Fibroblast of the conjunctiva (primary cell): ENCODE measurements at places on chromosomes 7 and 10.
A peak's percentile ranks its signal among the peaks of the same experiment; 100 is the strongest.

DNA sequence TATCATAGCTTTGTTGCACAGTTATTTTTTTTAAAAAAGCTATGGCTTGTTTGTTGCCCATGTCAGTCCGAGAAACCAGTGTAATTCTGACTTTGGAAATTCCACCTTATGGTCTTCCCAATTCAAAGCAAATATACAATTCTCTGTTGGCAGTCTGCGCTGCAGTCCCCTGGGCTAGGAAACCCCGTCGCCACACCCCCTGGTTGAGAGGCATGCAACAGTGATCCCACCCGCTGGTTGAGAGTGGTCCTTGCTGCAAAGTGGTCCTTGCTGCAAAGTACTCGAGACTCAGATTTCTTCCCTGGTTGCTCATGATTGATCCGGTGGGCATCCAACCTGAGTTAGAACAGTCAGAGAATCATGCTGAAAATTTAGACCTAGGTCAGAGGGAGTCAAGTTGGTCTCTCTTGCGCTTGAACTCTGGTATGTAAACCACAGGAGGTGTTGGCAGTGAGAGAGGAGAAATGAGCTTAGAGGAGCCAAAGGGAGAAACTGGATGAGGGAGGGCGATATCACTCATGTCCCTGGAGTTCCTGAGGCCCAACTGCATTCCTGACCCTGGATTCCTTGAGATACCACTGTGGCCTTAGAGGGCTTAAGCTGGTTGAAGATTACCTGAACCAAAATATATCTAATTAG lies 45.0 kb upstream of the STK17A start:
- DNase-seq, result no peak

- no peak for DNase-seq
Observed at GRCh38 chr10:72738486-72738885, 46.5 kb downstream of the MCU start.

DNA sequence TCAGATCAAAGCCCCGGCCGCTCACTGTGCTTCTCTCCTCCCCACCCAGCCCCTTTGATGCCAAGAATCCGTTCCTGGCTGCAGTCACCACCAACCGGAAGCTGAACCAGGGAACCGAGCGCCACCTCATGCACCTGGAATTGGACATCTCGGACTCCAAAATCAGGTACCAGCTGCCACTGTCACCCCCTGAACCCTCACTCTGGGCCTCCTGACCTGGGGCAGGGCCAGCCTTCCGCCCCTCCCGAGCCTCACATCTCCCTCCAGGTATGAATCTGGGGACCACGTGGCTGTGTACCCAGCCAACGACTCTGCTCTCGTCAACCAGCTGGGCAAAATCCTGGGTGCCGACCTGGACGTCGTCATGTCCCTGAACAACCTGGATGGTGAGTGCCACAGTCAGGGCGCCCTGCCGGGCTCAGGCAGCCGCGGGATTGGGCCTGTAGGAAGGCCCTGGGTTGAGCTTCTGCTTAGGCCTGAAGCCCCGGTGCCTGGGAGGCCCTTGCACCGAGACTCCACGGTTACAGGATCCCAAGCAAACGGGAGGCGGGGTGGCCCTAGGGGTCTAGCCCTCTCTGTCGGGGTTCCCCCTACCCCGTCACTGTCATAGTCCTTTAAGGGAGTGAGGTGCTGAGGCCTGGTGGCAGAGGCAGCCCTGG lies 10.8 kb downstream of the TMEM120A start:
- DNase-seq, result no peak

DNA sequence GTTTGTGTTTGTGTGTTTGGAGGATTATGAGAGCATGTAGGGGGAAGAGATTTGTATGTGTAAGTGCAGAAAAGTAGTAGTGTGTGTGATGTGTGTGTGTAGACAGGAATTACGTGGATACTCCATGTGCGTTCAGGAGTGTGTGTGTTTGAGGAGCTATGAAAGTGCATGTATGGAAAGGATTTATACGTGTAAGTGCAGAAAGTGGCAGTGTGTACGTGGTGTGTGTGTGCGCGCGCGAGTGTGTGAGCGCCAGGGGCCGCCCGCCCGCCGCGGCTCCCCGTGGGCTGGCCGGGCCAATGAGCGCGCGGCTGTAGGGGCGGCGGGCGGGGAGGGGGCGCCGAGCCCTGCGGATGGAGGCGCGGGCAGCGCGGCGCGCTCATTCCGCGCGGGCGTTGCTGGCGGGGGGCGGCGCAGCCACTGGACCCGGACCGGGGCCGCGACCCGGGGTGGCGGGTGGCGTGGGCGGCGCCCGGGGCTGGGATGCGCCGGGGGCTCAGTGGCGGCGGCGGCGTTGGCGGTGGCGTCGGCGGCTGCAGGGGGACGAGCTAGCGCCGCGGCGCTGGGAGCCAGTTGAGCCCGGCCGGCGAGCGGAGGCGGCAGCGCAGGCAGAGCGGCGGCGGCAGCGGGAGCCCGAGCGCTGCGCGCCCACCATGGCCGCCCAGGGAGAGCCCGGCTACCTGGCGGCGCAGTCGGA lies at the start of gene BICC1:
BICC1 (plus strand) TSS at position 382 of the 697 bp plus-strand sequence; CDS start at position 654, 272 bp downstream.
- DNase-seq, result no peak

- DNase-seq, result no peak
Observed at GRCh38 chr7:157651366-157652160, 314.8 kb downstream of the DNAJB6 start.

DNA sequence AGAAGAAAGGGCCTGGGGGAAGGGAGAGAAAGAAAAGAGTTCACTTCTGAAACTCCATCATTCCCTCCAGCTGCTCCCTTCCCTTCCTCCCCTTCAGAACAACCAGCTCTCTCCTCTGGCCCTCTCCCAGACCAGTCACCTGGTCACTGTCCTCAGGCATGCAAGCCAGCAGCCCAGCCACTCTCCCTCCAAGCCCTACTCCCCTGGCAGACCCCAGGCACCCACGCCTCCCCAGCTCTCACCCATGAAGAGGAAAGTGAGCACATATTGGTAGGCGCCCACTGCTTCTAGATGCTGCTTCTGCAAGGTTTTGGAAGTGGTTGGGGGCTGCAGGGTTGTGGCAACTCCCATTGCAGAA lies 353 bp downstream of the MOGAT3 start:
- DNase-seq, result no peak

DNA sequence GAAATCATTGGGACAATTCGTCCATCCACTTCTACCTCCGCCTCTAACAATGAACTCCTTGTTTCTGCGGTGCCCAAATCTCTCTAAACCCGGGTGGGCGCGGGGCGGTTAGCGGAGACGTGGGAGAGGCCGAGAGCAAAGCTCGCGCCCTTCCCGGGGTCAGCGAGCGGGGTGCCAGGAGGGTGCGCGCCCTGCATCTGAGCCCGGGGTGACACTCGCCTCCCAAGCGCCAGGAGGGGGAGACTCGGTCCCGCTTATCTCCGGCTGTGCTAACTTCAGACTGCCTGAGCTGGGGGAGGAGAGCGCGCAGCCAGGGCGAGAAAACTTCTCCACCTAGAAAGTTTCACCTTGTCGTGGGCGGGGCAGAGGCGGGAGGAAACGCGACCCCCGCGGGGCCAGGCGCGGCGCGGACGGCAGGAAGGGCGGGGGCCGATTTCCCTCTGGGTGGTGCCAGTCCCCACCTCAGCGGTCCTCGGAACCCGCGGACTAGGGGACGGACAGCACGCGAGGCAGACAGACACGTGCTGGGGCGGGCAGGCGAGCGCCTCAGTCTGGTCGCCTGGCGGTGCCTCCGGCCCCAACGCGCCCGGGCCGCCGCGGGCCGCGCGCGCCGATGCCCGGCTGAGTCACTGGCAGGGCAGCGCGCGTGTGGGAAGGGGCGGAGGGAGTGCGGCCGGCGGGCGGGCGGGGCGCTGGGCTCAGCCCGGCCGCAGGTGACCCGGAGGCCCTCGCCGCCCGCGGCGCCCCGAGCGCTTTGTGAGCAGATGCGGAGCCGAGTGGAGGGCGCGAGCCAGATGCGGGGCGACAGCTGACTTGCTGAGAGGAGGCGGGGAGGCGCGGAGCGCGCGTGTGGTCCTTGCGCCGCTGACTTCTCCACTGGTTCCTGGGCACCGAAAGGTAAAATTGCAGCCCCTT lies at the start of gene MET:
MET (plus strand) TSS at position 516 of the 915 bp plus-strand sequence. CDS start 26,889 bp downstream, outside the sequence.
- DNase-seq, result peak; percentile 44

GRCh38 chr10:88923520-88923919 lies 29.1 kb downstream of the ACTA2 start:
- no peak for DNase-seq

GRCh38 chr10:4763960-4764428 lies 62.0 kb upstream of the AKR1E2 start:
- DNase-seq, result peak; percentile 62

GRCh38 chr7:1274876-1275375 lies 42.3 kb downstream of the UNCX start:
- DNase-seq, result no peak

- DNase-seq, result no peak
Observed at GRCh38 chr7:139033346-139034114, 2.3 kb downstream of the ZC3HAV1L start.

DNA sequence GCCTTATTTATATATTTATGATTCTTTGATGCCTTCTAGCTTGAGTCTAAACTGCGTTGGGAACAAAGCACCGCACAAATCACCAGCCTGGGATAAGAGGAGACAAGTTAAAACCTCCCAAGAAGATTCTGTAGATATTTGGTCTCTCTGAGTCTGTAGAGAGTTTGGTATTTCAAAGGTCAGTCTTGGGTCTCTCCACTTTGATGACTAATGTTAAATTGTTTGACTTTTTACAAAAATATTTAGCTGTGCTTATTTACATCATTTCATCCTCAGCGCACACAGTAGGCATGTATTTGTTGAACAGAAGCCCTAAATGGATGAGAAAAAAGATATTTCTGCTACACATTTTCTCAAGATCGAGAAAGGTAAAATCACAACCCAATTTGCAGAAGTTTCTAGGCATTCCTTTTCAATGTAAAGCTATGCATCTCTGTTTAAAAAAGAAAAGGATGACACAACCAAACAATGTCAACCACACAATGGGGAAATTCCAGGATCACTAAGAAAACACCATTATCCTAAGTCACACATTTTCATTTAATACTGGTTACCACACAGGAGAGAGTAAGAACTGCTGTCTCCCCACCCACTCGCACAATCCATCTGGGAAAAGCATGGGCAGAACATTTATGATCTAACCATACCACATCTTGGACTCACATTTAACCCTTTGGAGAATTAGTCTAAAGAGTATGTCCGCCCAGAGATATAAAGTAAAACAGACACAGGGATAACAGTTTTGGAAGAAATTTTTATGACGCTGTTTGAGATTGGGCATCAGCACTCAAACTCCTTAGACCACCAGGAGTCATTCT lies 4.4 kb downstream of the CDK6 start:
- DNase-seq, result peak; percentile 64

GRCh38 chr7:129188372-129188891 lies at the start of gene SMO:
SMO (plus strand) TSS chr7:129188633; CDS start chr7:129189152, 519 bp downstream.
- DNase-seq, result no peak

GRCh38 chr10:21751341-21752310 lies 217.6 kb downstream of the MLLT10 start:
- DNase-seq, result no peak

- DNase-seq, result no peak
Observed at GRCh38 chr7:159218607-159219006, 73.9 kb upstream of the VIPR2 start.

DNA sequence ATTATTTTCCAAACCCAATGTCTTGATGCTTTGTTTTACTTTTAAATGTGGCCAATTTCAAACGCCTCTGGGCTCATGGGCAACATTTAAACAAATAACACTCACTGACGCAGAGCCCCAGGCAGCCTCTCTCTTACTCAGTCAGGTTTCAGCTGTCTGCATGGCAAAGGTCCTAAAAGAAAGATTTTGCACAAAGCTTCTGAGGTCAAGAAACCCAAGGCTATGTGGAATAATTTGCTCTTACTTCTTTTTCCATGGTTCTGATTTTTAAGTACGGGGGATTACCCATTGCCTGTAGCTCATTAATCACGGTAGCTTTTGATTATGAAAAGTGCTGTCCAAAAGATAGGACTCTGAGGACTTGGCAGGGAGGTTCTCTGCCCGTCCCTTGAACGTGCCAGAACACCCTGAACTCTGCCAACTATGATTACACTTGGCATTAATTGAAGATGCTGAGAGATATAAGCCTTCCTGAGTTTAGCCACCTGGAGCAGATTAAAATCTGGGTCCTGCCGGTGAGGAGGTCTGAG lies 14.1 kb upstream of the MSRB2 start:
- peak; percentile 23 for DNase-seq

- no peak for DNase-seq
Observed at GRCh38 chr10:15430969-15431771, 60.1 kb upstream of the FAM171A1 start.

- no peak for DNase-seq
Observed at GRCh38 chr7:95863-96260, 96.5 kb upstream of the FAM20C start.

DNA sequence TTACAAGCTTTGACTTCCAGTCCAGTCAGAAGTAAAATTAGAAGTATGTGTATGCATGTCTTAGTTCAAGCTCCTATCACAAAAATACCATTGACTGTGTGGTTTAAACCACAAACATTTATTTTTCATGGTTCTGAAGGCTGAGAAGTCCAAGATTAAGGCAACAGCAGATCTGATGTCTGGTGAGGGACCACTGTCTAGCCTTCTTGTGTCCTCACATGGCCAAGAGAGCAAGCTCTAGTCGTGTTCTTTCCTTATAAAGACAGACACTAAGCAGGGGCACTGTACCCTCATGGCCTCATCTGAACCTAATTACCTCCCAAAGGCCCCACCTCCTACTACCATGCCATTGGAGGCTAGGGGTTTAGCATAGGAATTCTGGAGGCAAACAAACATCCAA lies 41.3 kb upstream of the ARL4A start:
- no peak for DNase-seq

DNA sequence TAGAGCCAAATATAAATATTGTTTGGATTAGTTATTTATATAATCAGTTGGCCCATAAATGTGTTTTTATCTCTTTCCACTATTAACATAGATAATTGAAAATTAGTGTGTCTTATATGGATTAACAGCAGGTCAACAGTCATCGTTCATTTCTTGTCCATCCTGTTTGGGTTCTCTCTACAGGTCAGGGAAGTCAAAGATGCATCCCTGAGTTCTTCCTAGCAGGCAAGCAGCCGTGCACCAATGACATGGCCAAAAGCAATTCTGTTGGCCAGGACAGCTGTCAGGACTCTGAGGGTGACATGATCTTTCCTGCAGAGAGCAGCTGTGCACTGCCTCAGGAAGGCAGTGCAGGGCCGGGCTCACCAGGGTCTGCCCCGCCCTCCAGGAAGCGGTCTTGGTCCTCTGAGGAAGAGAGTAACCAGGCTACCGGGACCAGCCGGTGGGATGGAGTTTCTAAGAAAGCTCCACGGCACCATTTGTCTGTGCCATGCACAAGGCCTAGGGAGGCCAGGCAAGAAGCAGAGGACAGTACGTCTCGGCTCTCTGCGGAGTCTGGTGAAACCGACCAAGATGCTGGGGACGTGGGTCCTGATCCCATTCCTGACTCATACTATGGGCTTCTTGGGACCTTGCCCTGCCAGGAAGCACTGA lies 15.9 kb downstream of the FBH1 start:
- DNase-seq, result no peak

- DNase-seq, result no peak
Observed at GRCh38 chr7:129169686-129170440, 18.6 kb upstream of the SMO start.

- no peak for DNase-seq
Observed at GRCh38 chr10:62080905-62081304, 179.4 kb downstream of the ARID5B start.

- no peak for DNase-seq
Observed at GRCh38 chr7:517774-518629, 1.6 kb downstream of the PDGFA start.
